ENCODE measurements at places on chromosomes 2 and 18.

DNA sequence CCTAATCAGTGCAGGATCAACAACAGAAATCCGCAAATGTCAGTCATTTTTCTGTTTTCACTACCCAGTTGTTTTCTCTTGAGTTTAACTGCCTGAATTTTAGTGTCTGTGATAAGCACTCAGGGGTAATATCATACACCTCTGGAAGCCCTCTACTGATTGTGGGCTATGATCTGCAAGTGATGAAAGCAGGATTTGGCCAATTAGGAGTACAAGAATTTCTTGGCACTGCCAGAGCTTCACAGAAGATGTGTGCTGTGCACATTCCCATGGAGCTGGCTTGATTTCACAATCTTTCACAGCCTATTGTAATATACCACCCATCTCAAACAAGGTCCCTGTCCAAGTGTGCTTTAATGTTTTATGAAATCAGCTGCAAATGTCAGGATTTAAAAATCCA is 27.3 kb upstream of the TDRD15 start:
- DNase-seq: no peak

GRCh38 chr2:65159906-65160305 is 30.0 kb upstream of the RAB1A start:
- DNase-seq: no peak

GRCh38 chr2:159091976-159092375 is 123.5 kb downstream of the TANC1 start:
- peak; percentile 21 for DNase-seq

DNA sequence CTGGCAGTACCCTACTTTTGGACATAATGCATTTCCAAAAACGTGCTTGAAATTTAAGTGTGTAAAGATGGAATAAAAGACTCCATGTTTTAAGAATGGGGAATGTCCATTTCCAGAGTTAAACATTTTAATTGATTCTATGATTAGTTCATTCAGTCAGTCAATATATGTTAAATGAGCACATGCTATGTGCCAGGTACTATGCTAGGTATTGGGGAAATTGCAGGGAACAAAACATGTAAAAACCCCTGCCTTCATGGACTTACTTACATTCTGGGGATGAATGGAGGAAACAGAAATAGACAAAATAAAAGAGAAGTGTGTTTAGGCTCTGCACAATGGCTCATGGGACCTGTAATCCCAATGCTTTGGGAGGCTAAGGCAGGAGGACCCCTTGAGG is 288.6 kb downstream of the MTX2 start:
- no peak for DNase-seq

GRCh38 chr2:28661589-28662001 is 90.0 kb upstream of the PPP1CB start:
- DNase-seq: no peak

DNA sequence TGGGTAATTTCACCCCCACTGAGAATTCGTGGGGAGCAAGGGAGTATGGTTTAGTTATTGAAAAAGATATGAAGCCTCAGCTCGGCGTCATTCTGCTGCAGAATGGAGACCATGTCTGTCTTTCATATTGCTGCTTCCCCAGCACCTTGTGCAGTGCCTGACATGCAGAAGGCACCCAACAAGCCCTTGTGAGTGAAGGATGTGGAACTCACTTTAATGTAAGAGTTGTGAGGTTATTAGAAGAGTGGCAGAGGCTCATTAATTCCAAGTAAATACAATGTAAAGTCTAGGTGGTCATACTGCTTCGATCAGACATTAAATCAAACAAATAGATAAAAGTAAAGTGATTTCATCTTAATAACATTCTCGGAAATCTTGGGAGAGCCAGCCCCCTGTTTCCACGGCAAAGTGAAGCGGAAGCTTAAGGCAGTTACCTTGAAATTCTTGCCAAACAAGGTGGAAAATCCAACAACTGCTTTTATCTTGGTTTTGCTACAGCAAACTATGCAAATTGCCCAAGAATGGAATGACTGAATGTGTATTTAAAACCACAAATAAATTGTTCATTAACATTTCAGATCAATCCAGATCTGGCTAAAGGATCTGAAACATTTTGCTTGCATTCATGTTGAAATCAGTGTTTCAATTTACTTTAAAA is 9.6 kb downstream of the CFAP221 start:
- DNase-seq: no peak

- peak; percentile 54 for DNase-seq
Measured at GRCh38 chr2:174336501-174337336, 2.0 kb downstream of the SP9 start.

DNA sequence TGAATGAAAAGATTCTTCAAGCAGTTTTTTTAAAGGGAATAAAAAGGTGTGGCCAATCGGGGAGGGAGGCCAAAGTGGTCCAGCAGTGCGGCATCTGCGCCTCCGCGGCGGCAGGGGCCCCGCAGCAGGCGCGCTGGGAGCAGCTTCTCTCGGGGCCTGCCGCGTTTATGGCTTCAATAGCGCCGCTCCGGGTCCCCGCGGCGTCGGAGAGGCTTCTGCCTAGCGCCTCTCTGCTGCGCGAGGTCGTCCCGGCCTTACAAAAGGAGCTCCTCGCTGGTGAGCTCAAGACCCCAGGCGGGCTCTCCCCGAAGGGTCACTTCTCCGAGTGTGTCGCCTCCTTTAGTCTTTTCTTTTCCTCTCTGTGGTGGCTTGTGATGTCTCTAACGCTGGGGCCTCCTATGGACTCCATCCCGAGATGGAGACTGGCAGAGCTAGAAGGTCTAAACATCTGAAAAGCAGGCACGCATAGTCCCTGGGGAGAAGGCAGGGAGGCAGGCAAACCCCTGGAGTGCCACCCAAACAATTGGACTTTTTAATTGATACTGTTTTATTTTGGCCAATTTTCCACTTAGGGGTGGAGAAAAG is 67.1 kb downstream of the SUMO1 start:
- DNase-seq: no peak

GRCh38 chr2:29786361-29786760 is 135.0 kb downstream of the ALK start:
- no peak for DNase-seq

DNA sequence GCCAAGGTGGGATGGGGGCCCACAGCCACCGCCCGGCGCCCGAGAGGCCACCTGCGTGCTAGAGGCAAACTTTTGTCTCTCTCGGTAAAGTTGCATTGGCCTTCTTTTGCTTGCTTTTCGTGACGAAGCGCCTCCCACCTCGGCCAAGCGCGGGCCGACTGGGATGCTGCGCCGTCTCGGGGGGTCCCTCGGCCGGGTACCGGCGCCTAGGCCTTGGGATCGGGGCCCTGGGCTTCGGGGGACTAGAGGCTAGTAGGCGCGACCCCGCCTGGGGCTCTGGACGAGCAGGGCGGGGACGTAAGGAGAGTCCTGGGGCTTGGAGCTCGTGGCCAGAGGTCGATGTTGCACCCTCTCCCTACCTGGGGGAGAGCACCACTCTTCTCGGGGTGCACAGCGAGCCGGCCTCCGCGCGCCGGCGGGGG is 545 bp downstream of the GLI2 start:
- no peak for DNase-seq

DNA sequence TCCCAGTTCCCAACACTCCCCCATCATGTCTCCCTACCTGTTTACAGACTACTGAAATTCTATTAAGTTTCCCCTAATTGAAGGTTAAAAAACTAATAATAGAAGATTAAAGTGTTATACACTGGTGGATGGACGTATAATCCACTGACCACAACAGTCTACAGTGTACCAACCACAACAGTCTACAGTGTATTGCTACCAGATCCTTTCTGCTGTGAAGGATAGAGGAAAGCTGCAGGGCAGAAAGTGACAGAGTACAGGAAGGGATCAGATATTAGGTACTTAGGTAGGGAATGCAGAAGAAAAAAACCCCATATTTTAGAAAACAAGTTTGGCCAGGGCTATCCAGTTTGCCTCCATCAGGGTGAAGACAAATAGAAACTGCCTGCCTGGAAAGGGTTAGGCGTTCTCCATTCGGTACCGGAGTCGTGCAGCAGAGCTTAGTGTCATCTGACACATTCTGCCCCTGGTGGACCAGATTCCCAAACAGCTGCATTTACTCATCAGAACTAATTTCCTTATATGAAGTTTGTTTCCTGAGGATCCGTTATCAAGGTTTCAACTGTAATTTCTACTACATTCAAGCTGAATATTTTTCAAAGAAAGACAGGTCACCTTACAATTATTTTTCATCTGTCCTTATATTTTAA is 49.9 kb downstream of the KLF7 start:
- DNase-seq: no peak

DNA sequence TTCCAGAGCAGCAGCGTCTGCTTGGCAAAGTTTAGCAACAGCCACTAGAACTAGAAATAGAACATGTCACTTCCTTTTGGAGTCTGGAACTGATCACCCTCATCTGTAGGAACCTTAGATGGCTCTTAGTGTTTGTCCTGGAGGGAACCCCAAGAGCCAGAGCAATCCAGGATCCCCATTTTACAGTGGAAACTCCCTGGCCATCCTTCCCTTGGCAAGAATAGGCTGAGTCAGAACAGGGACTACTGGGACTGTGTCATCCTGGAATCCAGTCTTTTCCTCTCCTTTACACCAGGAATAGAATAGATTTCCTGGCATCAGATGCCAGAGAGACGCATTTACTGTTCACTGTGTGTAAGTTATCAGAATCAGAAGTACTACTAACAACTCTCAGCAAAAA is 33.2 kb upstream of the GRHL1 start:
- no peak for DNase-seq

DNA sequence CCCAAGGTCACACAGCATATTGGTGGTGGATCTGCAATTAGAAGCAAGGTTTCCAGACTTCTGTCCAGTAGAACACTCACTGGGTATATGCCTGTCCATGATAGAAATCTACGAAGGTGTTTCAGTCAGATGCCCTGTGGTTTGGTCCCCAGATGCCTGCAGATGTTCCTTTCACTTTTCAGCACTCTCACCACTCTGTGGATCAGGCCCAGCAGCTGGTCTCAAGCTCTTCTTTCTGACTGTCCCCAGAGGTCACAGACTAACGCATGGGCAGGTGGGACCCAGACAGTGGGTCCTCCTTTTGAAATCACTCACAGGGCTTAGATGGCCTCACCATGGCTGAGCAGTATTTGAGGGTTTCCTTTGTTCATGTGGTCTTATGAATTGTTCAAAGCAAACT is 376.5 kb downstream of the ALK start:
- no peak for DNase-seq

- DNase-seq: no peak
Measured at GRCh38 chr2:166637051-166637450, 143.0 kb upstream of the SCN7A start.

DNA sequence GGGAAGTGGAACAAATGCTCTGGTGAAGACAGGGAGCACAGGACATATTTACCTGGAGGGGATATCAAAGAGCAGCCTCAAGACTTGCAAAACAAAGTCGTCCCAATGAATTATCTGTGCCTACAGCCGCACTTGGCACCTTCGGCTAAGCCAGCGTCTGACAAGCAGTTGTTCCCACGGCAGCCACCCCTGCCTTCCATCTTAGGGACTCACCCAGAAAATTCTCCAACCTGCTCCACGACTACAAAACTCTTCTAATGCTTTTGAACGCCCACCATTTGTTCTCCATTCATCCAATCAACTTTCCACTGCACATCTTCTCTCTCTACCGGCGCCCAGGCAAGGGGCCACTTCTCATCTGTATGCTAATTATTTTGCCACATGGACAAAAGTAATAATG is 7.0 kb downstream of the MYT1L start:
- DNase-seq: no peak

- no peak for DNase-seq
Measured at GRCh38 chr2:45029215-45029614, 20.0 kb upstream of the SIX2 start.

DNA sequence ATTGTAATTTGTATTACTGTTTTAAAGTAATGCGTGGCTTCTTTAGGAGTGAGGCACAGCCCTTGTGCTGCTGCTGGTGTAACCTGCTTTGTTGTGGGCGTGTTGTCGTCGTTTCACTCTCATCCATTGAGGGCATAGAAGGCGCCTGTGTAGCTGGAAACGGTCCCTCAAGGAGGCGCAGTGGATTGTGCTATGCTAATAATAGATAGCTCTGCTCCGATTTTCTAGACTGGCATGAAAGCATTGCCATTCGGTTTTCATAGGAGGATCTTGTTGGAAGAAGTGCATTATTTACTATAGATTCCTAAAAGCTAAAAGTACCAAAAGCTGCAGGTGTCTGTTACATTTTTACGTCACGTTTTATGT is 17.9 kb downstream of the RAB12 start:
- DNase-seq: no peak

- peak; percentile 17 for DNase-seq
Measured at GRCh38 chr2:69309351-69310110, 77.5 kb downstream of the GFPT1 start.

GRCh38 chr2:121650315-121650930 is 1.2 kb upstream of the CLASP1 start:
- DNase-seq: peak; percentile 16

- DNase-seq: no peak
Measured at GRCh38 chr2:241859017-241859435, 332 bp upstream of the PDCD1 start.

- no peak for DNase-seq
Measured at GRCh38 chr18:49050452-49050851, 99.7 kb upstream of the SMAD7 start.

DNA sequence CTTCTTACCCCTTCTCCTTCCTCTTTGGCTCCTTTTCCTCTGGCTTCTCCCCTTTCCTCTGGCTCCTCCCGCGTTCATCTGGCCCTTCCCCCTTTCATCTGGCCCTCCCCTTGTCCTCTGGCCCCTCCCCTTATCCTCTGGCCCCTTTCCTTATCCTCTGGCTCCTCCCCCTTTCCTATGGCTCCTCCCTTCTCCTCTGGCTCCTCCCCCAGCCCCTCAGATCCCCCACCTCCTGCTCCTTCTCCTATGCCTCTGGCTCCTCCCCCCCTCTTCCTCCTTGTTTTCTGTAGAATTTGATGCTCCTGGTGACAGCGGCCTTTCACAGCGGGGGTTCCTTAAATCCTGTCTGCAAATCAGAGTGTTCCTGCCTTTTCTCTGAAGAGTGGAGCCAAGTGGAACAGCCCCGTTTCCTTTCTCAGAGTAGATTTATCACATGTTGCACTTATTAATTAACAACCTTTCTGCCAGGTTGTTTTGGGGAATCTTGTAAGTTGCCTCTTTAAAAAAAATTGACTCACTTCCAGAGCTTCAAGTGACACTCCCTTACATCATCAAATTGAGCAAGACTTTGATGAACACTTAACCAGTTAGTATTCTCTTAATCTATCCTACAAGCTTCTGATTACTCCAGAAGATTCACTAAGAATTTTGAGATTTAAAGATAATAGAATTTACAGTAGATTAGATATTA is 27.9 kb downstream of the FABP1 start:
- no peak for DNase-seq

Data from CD4-positive, alpha-beta T cell treated with Interleukin-10 for 1 hour (primary cell).